Inflammatory macrophage treated with lipopolysaccharide for 1 hour (primary cell): ENCODE measurements at places on chromosomes 13 and 19.

DNA sequence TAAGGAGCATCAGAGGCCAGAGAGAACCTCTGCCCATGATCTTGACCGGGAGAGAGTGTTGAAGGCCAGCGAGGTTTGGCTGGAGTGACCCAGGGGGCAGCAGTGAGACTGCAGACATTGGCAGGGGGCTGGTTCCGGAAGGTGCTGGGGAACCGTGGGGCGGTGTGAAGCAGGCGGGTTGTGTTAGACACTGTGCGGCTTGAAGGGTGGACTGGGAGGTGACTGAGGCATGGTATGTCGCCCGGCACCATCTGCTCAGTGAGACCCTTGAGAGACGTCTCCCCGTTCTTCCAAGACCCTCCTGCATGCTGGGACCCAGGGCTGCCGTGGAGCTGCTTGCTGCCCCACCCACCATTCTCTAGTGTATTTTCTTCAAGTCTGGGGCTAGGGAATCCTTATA lies 24.6 kb downstream of the CARM1 start:
- no peak for DNase-seq

DNA sequence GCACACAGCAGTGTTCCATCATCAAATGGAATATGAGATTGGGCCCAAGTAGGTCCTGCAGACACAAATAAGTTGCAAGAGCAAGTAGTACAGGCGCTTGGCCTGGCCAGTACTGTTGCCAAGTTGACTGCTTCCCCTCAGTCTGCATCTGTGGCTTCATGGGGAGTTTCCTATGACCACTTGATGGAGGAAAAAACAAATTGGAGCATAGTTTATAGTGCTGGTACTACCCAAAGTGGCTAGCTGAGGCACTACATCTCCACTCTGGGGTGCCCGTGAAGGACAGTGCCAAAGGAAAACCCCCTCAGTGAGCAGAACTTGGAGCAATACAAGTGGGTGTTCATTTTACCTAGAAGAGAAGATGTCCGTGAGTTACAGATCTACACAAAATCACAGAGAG lies 10.6 kb upstream of the ALOX5AP start:
- DNase-seq = no peak

DNA sequence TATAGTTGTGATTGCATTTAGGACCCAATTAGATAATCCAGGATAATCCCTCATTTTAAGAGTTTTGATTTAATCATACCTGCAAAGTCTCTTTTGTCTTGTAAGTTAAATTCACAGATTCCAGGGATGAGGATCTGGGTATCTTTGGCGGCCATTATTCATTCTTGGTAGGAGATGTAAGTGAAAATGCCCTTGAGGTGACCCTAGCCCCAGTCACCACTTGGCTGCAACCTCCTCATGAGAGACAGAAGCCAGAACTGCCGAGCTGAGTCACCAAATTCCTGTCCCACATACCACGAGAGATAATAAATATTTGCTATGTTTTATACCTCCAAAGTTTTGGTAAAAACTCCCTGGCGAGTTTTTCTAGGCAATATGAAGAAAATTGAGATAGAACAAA lies 389.4 kb downstream of the RFC3 start:
- no peak for DNase-seq

GRCh38 chr13:106795847-106796246 lies 227.9 kb upstream of the ARGLU1 start:
- peak; percentile 2 for DNase-seq

GRCh38 chr13:38577048-38577447 lies 109.8 kb upstream of the FREM2 start:
- no peak for DNase-seq

DNA sequence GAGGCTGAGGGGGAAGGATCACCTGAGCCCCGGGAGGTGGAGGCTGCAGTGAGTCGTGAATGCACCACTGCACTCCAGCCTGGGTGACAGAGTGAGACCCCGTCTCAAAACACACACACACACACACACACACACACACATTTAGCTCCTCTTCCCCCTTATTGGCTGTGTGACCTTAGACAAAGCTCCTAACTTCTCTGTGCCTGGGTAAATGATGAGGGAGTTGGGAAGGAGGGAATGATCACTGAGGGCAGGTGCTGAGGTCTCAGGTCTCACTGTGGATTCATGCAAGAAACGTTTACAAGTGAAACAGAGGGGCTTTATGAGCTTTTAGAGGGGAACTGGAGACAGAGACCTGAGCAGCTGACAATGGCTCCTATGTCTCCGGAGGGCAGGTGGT lies 16.9 kb upstream of the BCL3 start:
- DNase-seq = no peak

DNA sequence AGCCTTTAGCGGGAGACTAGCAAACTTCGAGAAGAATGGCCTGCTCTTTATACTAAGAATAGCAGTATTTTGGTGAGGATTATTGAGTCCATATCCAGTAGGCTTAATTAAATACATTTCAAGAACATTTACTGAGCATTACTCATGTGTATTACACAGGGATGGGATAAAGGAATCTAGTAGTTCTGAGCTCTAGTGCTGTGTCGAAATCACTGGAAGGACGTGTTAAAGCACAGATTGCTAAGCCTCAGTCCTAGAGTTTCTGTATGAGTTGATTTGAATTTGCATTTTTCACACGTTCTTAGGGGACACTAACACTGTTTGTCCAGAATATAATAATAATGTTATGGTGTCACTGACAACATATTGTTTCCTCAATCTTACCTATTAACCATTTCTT lies 9.0 kb downstream of the ZNF302 start:
- no peak for DNase-seq

DNA sequence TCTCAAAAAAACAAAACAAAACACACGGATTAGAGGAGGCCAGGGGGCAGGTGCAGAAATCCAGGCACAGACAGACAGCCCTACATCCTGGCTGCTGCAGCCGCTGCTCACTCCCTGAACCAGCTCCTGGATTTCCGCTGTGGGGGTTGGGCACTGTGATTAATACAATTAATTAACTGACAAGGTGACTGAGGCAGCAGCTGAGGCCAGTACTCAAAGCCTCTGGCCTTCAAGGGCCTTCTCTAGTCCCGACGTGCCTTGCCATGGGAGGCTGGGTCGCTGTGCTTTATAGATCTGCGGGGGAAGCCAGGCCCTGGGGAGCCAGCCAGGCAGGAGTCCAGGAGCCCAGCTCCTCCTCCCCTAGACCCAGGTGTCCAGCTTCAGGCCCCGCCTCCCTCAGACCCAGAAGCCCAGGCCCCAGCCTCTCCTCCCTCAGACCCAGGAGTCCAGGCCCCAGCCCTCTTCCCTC lies 4.6 kb downstream of the NECTIN2 start:
- DNase-seq = no peak

- DNase-seq = no peak
Measured at GRCh38 chr13:43864921-43865320, 14.6 kb downstream of the CCDC122 start.

DNA sequence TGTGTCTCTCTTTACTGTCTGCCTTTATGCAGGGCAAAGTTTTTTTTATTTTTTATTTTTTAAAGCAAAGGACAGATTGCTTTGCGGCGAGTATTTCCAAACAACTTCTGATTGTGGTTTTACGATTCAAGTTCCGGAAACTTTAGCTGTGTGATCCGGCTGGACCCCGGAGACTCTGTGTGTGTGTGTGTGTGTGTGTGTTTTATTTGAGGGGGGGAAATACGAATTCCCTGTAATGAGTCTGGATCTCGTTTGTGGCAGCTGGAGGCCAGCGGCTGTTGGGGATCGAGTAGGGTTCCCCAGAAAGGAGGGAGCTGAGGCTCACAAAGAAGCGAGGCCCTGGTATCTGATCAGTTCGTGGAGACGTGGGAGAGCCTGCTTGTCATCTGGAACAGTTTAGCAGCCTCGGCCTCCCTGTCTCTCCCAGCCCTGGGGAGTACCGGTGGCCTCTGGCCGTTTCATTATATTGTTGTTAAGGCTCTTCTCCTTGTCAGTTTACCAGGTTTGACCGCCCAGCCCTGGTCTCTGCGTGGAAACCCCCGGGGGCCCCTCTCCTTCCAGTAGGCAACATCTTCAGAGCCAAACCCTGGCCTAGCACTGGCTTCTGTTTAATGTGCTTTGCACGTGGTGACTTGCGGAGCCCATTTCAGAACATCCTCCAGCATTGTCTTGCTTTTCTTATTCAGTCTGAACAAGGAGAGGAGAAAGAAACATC lies 1.3 kb downstream of the FARP1 start:
- no peak for DNase-seq

GRCh38 chr13:35785576-35786303 lies 309.3 kb upstream of the MAB21L1 start:
- DNase-seq = no peak

GRCh38 chr19:2586196-2586595 lies 110.3 kb downstream of the GADD45B start:
- no peak for DNase-seq

GRCh38 chr19:55651236-55651635 lies 3.2 kb downstream of the CCDC106 start:
- no peak for DNase-seq

GRCh38 chr13:47959468-47960247 lies 41.4 kb downstream of the SUCLA2 start:
- DNase-seq = no peak
